Activated naive CD4-positive, alpha-beta T cell treated with anti-CD3 and anti-CD28 coated beads, Interleukin-2, amount 10 ng/mL, durations not matched to agents 5 hours and 36 hours (primary cell): ENCODE measurements at places on chromosomes 3 and 15. TPM values are rescaled to one million over a fixed set of nuclear protein-coding genes. Genes with fewer than 3 reads are reported as not detected.

The ZMAT3 gene
- 26.5 TPM for total RNA-seq

The FAM107A gene
- not detected for total RNA-seq

The TBC1D23 gene
- 31.2 TPM for total RNA-seq

The RMDN3 gene
- total RNA-seq: 28.4 TPM

The RAD54L2 gene
- 27.5 TPM for total RNA-seq

The TRIM71 gene
- not detected for total RNA-seq

The NPAP1 gene
- total RNA-seq: not detected

The TM4SF18 gene
- total RNA-seq: not detected

The KNL1 gene
- 44.1 TPM for total RNA-seq

The TMOD2 gene
- total RNA-seq: 7.3 TPM

The C3orf20 gene
- total RNA-seq: 0.15 TPM

The DUOXA2 gene
- not detected for total RNA-seq

The LRRC49 gene
- not detected for total RNA-seq

The IL12A gene
- total RNA-seq: 0.18 TPM

The ZPLD1 gene
- not detected for total RNA-seq

The SNTN gene
- not detected for total RNA-seq

The ATP13A5 gene
- total RNA-seq: not detected

The ACOX2 gene
- total RNA-seq: not detected

The LMOD3 gene
- not detected for total RNA-seq

The SELENOT gene
- total RNA-seq: 85.7 TPM
